ENCODE measurements at places on chromosomes 3 and 15.
A peak's percentile ranks its signal among the peaks of the same experiment; 100 is the strongest.

GRCh38 chr15:85172846-85173490 lies 191.3 kb downstream of the PDE8A start:
- no peak for DNase-seq

DNA sequence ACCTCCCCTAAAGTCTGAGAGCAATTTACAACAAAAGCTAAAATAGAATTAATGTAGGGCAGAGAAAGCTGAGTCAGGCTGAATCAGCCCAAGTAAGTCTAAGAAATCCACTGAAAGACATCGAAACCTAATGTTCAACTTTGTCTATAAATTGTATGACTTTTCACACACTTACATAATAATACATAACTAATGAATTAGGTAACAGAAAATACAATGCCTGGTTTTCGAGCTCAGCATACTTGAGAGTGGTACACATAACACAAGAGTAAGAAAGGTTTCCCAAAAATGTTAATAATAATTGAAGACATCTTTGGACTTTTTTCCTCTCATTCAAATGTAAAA lies 55.3 kb upstream of the VGLL4 start:
- DNase-seq = no peak

- no peak for DNase-seq
Observed at GRCh38 chr15:67607959-67608637, 65.6 kb downstream of the MAP2K5 start.

DNA sequence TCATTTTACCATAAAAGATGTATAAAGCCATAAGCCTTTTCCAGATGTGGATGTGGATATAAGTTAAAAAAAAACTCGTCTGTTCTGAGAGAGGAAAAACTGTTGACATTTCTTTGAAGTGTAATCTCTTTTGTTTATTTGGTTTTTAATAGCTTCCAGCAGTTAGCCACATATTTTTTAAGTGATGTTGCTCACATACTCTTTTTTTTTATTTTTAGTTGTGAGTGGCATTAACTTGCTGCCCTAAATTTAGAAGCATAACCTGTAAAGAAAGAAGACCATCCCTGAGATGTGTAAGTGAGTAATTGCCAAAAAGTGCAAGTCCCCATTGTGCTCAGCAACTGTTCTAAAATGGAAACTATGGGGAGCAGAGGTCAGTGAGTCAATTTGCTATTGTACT lies 415.9 kb upstream of the MDFIC2 start:
- no peak for DNase-seq

DNA sequence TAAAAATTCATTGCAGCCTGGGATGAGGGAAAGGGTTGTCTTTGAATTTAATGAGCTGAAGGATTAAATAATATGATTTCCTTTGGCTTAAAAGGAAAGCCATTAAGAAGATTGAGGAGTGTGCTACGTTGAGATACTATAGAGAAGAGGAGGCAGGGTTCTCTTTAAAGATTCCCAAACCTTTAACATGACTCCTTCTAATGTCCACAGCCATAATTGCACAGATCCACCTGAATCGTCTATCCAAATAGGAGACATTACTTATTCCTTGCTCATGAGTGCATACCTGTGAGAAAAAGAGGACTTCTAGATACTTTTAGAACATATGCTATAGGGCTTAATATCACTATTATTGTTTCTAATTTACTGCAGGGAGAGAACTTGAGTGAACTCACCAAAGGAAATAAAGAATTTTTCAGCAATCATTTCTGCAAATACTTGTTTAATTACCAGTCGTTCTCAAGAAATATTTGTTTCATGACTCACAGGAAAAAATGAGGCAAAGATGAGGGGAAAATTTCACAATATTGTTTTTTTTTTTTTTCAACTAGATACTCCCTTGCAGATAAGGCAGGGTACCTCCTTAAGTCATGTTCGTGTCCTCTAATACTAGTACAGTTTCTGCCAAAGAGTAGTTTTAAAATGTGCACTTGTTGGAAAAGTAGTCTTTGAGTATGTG lies 8.9 kb upstream of the SUCNR1 start:
- no peak for DNase-seq

DNA sequence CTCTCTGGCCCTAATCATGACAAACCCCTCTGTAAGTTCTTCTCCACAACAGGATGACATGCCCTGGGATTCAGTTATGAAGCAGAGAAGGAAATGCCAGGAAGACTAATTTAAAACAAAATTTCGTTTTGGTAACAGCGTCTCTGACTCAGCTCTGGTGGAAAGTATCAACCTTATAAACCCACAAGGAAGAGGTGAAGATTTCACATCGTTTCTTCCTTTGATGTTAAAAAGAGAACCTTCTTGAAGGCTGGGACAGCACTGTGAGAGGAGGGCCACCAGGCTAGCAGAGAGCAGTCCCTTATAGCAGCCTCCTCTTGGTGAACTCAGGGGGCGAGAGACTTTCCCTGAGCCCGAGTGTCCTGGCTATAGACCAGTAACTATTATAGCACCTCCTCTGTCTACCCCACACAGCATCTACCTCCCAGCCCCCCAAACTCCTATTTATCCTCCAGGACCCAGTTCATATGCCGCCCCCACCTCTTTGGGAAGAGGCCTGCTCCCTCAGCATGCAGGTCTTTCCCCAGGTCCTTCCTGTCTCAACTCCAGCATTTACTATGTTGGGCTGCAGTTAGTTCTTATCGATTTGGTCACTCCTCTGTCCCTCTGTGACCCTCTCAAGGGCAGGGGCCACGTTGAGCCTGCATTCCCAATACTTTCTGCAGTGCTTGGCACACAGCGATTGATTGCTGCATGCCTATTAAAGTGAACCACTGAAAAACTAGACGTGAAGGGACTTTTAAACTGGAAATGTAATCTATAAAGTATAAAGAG lies 321.5 kb upstream of the ICE2 start:
- peak; percentile 34 for DNase-seq

DNA sequence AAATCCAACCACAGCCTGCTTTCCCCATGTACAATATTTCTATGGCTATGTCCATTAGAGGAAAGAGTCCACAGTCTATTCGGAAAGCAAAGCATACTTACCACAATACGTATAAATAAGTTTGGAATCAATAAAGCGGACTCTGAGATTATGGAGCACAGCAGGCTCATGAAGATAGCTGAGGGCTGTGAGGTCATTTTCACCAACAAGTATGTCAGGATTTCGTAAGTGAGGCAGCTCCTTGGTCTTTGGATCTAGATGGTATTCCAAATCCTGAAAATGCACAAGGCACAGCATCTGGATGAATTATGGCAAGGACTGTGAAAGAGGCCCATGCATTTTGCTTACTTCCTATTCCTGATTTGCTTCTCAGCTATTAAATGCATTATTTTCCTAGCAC lies 100.4 kb downstream of the MYO5A start:
- no peak for DNase-seq

GRCh38 chr15:87939848-87940457 lies 316.6 kb downstream of the NTRK3 start:
- no peak for DNase-seq

GRCh38 chr3:112365636-112366035 lies 32.7 kb downstream of the CD200 start:
- no peak for DNase-seq

DNA sequence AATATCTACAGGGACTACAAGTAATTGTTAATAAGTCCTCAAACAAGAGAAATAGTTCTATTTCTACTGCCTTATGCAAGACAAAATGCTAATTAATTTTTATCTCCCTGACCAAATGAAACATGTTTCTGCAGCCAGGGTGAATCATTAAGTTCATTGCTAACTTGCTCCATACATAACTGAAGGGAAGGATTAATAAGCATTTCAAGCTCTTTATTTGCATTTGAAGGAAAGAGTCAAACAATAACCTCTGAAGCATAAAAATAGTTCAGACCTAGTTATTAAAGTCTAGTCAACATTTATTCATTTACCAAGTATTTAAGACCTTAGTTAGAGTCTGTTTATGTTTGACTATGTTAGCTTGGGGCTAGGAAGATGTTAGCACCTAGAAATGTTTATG lies 120.0 kb downstream of the ATP1B3 start:
- DNase-seq = no peak

- DNase-seq = no peak
Observed at GRCh38 chr15:72304596-72304995, 15.4 kb downstream of the CELF6 start.

DNA sequence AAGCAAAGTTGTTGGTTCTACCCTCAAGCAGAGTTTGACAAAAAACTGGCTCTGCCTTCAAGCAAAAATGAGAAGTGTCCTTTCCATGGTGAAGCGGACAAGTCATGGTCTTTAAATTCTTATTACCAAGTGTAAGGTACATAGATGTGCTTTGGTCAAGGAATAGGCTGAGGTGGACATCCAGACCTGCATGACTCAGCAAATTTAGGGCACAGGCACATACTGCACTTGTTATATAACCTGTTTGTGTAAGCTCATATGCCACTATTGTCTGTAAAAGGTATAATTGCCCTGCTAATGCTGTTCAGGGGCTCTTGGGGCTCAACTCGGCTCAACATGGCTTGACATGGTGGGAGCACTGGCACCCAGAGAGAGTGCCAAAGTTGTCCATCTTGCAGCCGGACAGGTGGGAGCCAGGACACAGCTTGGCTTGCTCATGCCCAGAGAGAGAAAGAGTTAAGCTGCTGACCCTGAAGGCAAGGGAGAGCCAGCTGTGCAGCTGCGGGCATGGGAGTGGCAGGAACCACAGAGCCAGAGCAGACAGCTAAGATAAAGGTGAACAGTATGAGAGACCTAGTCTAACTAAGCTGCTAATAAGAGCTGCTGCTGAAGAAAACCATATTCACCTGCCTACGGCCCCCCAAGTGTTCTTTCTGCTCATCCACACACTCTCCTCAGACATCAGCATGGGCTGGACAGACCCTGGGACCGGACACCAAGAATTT lies 17.7 kb downstream of the MCCC1 start:
- no peak for DNase-seq

- peak; percentile 52 for DNase-seq
Observed at GRCh38 chr15:69058830-69059556, 44.5 kb downstream of the NOX5 start.

- DNase-seq = no peak
Observed at GRCh38 chr3:106806964-106807363, 570.3 kb upstream of the CCDC54 start.

DNA sequence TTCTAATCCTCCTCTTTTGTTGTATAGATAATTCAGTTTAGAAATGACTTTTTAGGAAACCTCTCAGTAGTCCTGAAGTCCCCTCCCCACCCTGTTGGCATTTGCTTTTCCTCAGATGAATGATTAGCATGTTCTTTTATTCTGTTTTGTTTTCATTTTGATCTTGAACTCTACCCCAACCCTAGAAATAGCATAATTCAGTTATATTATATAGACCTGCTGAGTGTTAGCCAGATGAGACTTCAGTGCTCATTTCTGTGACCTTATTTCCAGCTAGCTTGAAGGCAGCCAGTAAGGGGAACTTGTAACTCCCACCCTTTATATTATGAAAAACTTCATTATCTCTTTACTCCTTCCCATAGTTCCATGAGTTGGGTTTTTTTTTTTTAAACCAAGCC lies 41.2 kb downstream of the SNRK start:
- no peak for DNase-seq

DNA sequence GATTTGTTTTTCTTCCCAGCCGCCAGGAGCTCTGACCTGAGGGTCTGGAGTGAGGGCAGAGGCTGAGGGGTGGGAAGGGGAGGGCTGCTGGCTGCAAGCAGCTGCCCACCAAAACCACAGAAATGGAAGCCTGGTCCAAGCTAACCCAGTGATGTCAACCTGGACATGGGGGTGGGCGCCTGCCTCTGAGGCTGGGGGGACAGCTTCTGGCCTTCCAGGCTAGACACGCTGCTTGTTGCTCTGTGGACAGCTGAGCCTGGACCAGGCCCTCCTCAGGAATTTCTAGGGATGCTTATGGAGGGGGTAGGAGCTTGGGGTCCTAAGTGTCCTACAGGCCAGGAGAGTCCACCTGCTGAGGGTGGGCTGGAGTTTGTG lies 21.4 kb downstream of the PSTPIP1 start:
- no peak for DNase-seq

DNA sequence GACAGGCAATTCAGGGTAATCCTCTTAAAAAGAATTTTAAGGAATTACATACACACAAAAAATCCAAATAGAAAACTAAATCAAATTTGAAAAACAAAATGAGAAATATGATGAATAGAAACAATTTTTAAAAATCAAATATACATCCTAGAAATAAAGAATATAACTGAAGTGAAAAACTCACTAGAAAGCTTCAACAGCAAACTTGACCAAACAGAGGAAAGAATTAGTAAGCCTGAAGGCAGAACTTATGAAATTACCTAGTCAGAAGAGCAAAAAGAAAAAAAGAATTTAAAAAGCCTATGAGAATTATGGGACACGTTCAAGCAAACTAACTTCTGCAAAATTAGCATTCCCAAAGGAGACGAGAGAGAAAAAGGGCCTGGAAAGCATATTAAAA lies 206.1 kb downstream of the PCCB start:
- DNase-seq = no peak

GRCh38 chr15:50501815-50502214 lies 44.7 kb downstream of the USP50 start:
- no peak for DNase-seq

DNA sequence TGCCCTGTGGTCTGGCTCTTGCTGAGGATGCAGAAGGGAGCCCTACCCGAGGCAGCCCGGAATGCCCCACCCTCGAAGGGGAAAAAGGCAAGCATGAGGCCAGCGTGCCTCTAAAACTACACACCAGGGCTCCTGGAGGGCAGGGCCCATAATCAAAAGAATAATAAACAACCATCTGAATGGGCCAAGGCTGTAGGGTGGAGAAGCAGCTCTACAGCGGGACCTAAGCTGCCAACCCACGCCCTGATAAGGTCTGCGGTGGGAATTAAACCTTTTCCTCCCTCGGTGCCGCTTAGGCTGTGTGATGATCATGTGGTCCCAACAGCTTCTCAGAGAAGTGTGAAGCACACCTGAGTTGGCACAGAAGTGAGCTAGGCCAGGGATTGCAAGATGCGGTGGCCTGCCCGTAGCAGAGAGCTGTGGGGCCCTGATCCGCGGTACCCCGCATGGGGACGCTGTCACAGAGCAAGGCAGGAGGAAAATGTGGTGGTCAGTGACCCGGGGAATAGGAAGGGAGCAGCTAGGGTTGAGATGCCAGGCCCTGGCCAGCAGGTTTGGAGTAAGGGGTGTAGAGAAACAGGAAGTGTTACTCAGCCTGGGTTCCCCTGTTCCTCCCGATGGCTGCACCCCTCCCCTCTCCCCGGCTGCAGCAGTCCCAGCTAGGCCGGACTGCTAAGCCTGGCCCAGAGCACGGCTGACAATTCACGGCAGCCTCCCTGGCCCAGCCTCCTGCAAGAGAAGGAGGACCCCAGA lies 1.1 kb upstream of the C15orf62 start:
- no peak for DNase-seq
